ENCODE measurements at places on chromosomes 16 and 17.

GRCh38 chr17:71505200-71505599 lies 615.6 kb upstream of the SOX9 start:
- DNase-seq: no peak

DNA sequence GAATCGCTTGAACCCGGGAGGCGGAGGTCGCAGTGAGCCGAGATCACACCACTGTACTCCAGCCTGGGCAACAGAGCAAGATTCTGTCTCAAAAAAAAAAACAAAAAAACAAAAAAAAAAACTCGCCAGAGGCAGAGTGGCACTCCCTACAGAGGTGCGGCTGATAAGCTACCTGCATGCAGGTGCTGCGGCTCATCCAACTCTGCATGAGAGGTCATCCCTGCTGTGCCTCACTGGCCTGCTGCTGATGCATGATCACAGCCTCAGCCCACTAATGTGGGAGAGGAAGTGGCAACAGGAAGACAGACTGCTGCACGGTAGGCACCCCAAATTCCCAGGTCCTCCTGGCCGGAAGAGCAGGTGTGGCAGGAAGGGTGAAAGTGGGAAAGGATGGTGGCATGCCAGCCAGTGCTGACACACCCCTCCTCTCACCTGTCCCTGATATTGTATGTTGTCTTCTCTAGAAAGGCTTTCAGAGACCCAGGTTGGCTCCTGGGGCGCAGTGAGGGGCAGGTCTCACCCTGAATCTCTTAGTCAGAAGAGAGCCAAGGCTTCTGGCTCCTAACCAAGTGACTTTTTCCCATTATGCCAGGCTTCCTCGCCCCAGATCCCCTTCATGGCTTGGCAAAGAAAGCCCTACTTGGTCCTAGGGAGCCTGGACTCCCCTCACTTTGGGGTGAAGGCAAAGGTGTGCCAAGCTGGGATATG lies 11.8 kb downstream of the NXPH3 start:
- DNase-seq: no peak

DNA sequence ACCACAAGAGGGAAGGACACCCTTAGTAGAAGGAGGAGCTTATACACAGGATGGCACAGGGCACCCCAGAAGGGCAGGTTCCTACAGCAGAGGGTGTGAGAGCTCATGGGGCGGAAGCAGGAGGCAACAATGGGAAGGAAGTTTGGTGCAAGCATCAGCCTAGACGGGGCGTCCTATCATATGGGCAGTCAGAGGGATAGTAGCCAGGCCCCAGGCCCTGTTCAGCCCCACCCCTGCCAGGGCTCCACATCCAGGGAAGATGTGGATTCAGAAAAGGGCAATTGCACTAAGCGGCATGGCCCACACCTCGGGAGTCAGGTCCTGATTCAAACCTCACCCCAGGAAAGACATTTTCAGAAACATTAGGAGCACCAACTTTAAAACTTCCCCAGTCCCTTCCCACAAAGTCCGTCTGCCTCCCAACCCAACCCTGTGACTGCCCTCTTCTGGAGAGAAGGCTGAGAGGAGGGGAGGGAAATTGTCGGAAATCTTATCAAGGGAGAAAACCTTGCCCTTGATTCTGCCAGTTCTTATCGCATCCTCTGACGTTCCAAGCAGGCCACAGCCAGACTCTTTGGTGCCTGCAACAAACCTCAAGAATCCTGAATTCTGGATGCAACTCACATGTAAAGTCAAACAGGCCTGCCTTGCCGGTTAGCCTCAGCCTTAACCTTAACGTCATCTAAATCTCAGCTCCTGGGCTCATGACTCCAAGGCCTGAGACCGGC lies 198.8 kb upstream of the CDH5 start:
- DNase-seq: no peak

GRCh38 chr17:48023400-48024148 lies 14.0 kb downstream of the COPZ2 start:
- peak; percentile 78 for DNase-seq

DNA sequence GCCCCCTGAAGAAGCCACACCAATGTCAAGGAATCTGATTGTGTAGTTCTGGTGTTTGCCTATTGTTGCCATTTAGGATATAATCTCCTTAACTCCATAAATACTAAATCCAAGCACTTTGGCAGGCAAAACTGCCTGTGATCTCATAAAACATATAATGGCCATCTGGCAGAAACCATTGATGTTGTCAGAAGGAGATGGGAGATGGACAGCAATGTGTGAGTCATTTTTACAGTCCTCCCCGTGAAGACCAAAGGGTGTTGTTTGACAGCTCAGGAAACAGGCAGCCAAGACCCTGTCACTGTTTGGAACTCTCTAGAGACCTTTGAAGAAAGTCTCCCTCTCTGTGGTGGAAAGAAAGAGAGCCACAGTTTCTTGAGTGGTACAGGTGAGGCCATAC lies 454.1 kb downstream of the HS3ST3B1 start:
- DNase-seq: no peak

GRCh38 chr16:85627089-85627488 lies 14.0 kb downstream of the GSE1 start:
- no peak for DNase-seq

DNA sequence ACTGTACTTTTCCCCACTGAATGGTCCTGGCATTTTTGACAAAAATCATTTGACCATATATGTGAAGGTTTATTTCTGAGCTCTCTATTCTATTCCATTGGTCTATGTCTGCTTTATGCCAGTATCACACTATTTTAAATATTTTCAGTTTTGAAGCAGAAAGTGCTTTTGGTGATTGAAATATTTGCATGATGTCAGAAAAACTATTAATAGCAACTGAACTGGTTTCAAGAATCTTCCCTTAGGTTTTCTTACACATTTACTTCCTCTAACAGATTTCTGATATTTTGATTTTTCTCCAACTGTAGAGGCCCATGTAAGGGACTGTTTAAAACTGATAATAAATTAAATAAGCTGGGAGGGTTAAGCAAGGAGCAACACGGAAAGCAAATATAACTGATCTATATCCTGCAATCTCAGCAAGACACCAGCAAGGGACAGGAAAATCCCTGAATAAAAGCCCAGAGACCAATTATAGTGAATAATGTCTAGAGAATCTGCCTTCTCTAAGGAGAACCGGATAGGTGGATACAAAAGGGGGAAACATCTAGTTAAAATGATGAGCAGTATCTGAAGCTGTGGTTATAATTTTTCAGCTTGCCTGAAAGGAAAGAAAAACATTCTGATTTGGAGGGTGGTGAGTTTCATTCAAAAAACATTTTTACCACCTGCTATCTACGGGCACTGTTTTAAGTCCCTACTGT lies 80.9 kb upstream of the STAC2 start:
- no peak for DNase-seq

- no peak for DNase-seq
These were observed 20.6 kb upstream of the PRKAR1A start for GRCh38 chr17:68491381-68492231.

GRCh38 chr17:5042157-5043022 lies 7.2 kb upstream of the SLC52A1 start:
- DNase-seq: no peak

DNA sequence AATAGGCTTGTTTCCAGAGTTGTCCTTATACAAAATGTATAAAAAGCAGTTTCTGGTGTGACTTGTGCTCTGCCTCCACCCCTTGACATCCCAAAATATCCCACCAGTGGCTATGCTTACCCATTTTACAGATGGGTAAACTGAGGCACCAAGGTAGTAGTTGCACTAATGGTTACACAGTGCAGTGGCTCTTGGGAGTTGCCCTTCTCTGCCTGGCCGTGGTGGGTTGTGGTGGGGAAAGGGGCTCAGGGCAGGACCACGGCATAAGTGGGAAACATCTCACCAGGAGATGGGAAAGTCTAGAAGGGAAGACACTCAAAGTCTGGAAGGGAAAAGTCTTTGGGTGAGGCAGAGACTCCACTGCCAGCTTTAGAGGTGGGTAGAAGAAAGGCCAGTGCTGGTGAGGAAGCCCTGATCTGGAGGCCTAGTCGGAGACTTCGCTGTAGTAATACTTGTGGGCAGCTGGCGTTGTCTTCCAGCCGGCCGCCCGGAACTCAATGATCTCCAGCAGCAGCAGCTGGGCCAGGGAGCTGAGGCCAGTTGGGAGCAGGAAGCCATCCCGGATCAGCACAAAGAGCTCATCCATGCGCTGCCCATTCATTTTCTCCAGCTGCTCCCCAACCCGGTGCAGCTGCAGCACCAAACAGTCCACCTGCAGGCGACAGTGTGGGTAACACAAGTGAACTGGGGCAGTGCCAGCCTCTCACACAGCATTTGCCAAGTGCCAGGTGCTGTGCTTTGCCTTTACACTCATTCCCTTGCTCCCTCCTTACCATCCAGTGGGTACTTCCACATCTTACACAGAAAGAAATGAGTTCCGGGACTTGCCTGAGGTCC lies 4.5 kb downstream of the MIF4GD start:
- DNase-seq: no peak

DNA sequence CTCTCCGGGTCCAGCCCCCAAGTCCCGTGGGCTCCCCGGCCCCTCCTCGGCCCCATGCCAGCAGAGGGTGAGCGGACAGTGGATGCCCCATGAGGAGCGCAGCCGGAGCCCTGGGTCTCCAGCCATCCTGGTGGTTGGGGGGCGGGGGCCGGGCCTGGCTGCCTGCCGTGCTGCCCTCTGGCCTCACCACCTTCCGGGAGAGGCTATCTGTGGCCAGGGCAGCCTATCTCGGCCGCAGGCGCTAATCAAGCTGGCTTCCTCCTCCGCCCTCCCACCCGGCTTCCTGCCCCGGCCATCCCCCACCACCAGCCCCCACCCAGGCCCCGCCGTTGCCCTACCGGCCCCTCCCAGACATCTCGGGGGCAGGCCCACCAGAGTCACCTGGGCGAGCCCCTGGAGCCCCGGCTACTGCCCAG lies 46.8 kb downstream of the ZFPM1 start:
- no peak for DNase-seq

DNA sequence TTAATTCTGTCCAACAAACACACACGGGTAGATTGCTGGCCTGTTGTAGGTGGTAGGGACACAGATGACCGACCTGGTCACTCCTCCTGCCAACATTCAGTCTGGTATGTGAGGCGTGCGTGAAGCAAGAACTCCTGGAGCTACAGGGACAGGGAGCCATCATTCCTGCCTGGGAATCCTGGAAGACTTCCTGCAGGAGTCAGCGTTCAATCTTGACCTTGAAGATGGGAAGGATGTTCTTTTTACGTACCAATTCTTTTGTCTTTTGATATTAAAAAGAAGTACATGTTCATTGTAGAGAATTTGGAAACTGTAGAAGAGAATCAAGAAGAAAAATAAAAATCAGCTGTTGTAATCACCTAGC lies 3.5 kb upstream of the ADGRG3 start:
- no peak for DNase-seq

GRCh38 chr16:165539-166374 lies at the start of gene HBM:
TSS of gene HBM (plus strand) at chr16:165978. CDS start at chr16:165998, 20 bp downstream.
- DNase-seq: peak; percentile 40

GRCh38 chr16:12317856-12318537 lies 341.5 kb downstream of the SNX29 start:
- DNase-seq: no peak

DNA sequence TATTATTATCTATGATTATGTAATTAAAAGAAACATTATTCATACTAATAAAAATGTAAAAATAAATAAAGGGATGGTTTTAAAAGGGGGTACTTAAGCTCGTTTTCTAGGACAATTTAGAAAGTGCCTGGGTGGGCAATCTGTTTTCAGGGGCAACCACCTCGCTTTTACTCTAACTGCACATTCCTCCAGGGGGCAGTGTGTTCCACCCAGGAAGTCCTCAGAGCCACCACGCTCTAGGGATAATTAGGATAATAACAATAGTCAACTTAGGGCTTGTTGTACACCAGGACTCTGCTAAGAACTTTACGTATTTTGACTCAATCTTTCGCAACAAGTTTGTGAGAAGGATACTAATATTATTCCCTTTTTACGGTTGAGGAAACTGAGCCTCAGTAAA lies 396.7 kb upstream of the MAF start:
- peak; percentile 10 for DNase-seq

GRCh38 chr17:692116-692515 lies 22.5 kb downstream of the VPS53 start:
- no peak for DNase-seq

- DNase-seq: no peak
These were observed 70.3 kb downstream of the HLF start for GRCh38 chr17:55334881-55335540.

DNA sequence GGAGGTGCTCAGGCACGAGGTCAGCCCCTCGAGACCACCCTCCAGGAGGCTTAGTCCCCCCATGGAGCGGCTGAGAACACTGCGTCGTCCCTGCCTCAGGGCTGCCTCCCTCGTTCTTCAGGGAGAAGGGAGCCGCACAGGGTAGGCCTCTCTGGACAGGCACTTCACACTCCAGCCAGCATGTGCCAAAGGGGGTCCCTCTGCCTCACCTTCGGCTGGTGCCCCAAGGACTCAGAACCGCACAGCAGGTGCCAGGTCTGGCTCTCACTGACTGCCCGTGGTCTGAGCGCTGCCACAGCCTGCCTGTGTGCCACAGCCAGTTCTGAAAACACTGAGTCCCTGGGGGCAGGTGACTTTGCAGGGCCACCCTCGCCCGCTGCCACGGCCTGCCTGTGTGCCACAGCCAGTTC lies 7.1 kb downstream of the P2RX5 start:
- DNase-seq: no peak

- no peak for DNase-seq
These were observed 34.4 kb upstream of the MNT start for GRCh38 chr17:2435181-2435741.

DNA sequence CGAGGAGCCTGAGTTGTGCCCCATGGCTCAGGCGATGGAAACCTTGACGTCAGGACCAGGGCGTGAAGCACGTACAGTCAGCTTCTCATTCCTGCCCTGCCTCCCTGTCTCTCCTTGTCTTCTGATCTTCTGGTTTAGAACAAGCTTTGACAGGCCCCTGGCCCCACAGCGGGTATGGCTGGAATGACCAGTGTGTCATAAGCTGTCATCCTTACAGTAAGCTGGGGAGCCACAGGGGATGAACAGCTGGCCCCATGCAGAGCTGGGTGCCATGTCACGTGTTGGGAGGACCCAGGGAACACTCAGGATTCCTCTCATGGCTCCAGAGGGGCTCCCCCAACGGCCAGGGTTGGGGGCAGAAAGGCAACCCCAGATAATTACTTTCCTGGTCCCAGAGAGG lies 157.6 kb upstream of the PLCG2 start:
- DNase-seq: no peak

DNA sequence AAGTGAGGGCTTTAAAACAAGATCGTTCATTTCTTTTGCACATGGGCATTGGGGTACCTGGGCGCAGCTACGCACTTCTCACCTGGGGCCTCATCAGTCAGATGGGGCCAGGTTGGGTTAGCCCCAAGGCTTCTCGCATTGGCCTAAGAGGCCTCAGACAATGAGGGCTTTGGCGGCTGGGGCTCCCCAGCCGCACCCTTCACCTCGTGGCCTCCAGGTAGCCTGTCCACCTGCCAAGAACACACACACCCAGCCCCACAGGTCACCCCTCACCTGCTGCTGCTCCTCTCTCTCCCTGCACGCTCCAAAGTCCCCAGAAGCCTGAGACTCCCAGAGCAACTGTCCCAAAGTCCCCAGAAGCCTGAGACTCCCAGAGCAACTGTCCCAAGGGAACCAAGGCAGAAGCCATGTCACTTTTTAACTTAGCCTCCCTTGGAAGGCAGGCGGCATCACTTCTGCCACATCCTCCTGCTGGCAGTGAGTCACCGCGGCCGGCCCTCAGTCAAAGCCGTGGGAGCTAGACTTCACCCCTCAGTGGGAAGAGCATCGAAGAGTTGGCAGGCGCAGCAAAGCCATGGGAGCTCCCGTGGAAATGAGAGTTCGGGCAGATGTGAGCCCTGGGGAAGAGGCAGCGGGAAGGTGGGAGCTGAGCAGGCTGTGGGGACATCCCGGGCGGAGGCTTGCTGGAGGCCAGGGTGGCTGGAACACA lies 78.9 kb upstream of the PLCG2 start:
- DNase-seq: no peak

GRCh38 chr16:82832821-82833220 lies 206.1 kb downstream of the CDH13 start:
- no peak for DNase-seq

- no peak for DNase-seq
These were observed 64.8 kb downstream of the CACNG1 start for GRCh38 chr17:67109111-67109510.
